Amygdala (tissue), 56 donors: ENCODE measurements at places on chromosomes 11 and 22.

DNA sequence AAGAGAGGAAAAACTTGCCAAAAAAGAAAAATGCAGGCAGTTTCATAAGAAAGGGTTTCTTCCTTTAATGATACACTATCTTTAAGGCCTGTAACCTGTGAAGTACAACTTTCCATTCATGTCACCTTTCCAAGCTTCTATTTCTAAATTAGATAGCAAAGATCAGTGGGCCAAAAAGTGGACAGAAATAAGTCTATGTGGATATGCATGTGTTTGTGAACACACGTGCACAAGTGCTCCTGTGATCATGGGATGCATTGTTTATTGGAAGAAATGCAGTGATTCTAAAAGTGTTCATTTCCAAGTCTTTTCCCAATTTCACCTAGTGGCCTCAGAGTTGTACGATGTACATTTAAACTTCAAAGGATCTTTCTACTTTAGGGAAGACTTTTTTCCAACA lies 230.0 kb upstream of the BLID start:
- DNase-seq, result no peak

GRCh38 chr11:121669422-121669821 lies 216.7 kb upstream of the SORL1-AS1 start:
- no peak for DNase-seq

DNA sequence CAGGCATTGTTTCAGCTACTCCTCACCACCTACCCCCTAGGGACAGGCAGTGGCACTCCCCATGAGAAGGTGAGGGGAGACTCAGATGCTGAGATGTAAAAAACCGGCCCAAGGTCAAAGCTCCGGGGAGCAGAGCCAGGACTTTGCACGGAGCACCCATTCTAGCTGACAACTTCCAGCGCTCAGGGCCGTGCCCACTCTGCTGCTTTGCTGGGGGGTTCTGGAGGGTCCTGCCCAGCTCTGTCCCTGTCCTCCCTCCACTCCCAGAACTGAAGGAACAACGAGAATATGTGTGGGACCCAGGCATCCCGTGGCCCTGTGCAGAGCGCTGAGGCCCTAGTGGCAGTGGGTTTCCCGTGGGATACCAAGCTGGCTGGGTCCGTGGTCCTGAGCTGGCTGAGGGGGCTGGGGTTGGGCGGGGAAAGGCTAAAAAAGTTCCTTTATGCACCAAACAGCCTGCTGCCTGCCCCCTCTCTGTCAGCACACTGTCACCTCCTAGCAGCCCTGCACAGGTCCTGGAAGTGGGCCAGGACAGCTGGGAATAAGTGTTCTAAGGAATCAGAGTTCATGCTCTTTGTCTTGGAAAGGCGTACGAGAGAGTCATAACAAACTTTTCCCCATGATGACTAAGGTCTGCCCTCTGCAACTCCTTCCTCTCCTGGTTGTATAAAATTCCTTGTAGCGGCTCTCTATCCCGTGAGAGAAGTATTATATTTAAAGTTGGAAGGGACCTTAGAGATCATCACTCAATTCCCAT lies 1.9 kb downstream of the MS4A10 start:
- DNase-seq, result no peak

DNA sequence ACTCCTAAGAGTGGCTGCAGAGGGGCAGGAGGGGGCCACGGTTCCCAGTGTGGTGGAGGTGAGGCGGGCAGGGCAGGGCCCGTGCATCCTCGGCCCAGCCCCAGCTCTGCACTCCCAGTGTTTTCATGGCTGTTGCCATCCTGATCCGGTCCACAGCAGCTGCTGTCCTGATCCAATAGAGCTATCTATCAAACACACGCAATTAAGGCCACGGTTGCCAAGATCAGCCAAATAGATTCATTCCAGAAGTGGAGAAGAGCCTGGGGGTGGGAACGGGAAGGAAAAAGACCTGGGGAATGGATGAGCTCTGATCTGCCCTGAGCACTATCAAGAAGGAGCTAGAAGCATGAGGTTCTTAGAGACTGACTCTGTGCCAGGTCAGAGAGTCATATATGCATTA lies 160.9 kb upstream of the SYT13 start:
- DNase-seq, result no peak

DNA sequence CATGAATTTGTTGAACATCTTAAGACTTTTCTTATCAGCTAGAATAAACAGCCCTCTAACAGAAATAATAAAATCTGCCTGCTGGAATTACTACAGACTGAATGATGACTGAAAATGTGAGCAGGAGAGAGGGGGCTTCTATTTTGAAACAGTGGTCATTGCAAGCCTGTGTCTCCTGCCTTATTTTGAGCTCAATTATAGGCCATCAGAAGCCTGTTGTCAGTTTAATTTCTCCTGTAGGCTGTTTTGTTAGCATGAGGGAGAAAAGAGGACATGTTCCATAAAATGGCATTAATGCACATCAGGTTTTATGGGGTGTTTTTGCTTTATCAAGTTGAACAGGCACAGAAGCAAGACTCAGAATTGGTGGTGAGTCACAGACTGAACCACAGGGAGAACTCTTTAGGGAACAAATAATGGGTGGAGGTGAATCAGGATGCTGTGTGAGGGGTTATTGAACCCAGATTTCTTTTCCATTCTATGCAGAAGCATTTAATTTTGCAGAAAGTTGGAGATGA lies 129.1 kb downstream of the PARVA start:
- no peak for DNase-seq

- DNase-seq, result no peak
Observed at GRCh38 chr11:8085011-8085645, 4.1 kb downstream of the TUB start.

DNA sequence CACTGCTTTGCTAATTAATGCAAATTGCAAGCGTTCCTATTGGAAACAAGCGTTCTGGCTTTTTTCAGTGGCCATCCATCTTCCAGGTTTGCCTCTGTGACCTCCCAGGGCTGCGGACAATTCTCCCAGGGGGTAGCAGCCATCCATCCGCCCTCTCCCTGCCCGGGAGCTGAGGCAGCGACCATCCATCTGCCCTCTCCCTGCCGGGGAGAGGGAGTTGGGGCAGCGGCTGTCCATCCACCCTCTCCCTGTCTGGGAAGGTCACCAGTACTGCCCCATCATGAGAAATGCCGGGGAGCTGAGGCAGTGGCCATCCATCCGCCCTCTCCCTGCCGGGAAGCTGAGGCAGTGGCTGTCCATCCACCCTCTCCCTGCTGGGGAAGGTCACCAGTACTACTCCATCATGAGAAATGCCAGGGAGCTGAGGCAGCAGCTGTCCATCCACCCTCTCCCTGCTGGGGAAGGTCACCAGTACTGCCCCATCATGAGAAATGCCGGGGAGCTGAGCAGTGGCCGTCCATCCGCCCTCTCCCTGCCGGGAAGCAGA lies 394.7 kb downstream of the BRD1 start:
- no peak for DNase-seq

GRCh38 chr11:34300926-34301295 lies 56.9 kb downstream of the ABTB2 start:
- DNase-seq, result no peak

- no peak for DNase-seq
Observed at GRCh38 chr11:2582351-2582945, 117.3 kb downstream of the KCNQ1OT1 start.

GRCh38 chr22:35593891-35594470 lies 23.1 kb downstream of the MB start:
- DNase-seq, result no peak

DNA sequence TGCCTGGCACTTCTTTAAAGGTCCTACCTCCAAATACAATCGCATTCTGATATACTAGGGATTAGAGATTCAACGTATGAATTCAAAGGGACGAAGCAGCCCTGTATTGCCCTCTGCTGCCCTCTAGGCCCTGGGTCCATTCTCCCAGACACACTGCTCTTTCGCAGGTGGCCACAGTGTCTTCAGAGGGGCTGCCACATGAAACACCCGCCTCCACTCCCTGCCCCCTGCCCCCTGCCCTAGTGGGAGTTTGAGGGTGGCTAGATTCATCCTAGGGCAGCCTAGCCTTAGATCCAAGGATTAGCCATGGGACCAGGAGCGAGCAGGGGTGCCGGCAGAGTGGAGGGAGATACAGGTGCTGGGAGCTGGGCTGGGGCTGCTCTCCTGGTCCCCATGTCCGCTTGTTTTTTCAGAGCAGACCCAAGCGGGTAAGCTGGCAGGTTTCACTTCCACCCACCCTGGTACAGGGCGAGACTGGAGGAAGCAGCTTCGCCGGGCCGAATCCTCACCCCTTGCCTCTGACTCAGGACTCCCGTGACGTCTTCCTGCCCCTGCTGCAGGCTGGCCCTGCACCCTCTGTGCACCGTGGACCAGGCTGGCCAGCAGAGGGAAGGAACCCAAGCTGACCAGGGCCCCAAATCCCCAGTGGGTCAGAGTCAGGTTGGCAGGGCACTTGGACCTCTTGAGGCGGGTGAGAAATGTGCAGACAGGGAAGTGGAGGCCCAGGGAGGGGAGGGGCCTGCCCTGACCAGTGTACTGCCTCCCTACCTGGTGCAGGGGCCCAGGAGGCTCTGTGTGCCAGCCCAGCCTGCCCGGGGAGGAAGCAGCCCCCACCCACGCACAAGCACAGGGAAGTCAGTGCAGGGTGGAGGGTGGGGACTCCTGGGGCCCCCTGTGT lies 28.4 kb upstream of the HMOX1 start:
- no peak for DNase-seq

GRCh38 chr11:64267207-64267945 lies 16.0 kb downstream of the PLCB3 start:
- no peak for DNase-seq

DNA sequence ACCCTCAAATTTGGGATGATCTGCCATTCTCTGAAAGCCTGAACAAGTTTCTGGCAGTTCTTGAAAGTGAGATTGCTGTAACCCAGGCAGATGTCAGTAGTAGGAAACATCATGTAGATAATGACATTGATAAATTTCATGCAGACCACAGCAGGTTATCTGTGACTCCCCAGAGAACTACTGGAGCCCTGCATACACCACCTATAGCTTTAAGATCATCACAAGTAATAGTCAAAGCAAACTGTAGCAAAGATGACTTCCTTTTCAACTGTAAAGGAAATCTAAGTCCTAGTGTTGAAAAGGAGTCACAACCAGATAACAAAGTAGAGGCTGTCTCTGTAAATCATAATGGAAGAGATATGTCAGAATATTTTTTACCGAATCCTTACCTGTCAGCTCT lies 31.0 kb downstream of the DDIAS start:
- no peak for DNase-seq

GRCh38 chr11:113587308-113587739 lies 112.1 kb upstream of the DRD2 start:
- no peak for DNase-seq

GRCh38 chr22:50252082-50253045 lies 1.3 kb upstream of the HDAC10 start:
- no peak for DNase-seq

DNA sequence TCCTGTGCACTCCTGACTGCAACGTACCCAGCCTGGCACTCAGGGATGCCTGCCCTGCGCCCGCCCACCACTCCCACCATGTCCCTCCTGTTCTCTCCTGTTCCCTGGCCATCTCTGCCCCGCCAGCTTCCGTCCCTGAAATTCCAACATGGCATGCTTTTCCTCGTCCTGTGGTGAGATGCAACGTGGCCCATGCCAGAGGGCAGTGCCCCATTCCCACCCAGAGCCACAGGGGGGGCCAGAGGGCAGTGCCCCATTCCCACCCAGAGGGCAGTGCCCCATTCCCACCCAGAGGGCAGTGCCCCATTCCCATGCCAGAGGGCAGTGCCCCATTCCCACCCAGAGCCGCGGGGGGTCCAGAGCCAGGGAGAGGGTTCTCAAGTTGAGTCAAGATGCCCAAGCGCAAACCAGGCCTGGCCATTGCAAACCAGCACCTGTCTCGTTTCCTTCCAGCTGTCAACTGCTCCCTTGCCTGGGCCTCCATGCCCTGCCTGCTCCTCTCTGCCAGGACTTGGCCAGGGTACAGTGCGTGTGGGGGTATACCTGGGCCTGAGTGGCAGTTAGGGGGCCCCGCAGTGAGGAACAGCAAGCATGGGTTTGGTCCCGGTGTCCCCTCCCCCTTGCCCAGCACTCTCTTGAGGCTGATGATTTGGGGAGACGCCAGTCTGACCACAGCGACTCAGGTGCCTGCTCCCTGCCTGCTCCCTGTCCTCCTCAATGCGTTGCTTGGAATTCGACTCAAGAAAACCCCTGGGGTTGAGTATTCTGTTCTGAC lies 14.6 kb downstream of the B3GAT1 start:
- no peak for DNase-seq

- no peak for DNase-seq
Observed at GRCh38 chr11:3983101-3983500, 111.5 kb upstream of the RRM1 start.

- no peak for DNase-seq
Observed at GRCh38 chr11:69536406-69536805, 54.9 kb downstream of the LINC01488 start.

GRCh38 chr11:113664069-113664980 lies 41.8 kb downstream of the TMPRSS5 start:
- no peak for DNase-seq

DNA sequence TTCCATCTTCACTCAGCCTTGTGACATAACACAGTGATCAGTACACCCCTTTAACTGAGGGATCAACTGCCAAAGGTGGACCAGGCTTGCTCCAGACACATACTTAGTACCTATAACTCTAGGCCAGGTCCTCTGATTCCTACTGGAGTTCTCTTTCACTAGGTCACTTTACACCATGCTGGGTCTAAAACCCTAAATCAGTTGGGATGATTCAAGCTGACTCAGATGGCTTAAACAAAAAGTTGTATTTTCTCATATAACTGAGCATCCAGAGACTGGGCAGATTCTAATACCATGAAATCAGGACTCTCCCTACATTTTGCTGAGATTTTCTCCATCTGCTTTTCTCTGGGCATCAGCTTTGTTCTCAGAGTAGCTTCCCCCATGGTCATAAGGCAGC lies 26.0 kb upstream of the FLI1 start:
- no peak for DNase-seq

GRCh38 chr22:39622881-39623367 lies 52.4 kb downstream of the CACNA1I start:
- DNase-seq, result no peak

GRCh38 chr22:48950151-48950915 lies 877.3 kb downstream of the BRD1 start:
- DNase-seq, result no peak

DNA sequence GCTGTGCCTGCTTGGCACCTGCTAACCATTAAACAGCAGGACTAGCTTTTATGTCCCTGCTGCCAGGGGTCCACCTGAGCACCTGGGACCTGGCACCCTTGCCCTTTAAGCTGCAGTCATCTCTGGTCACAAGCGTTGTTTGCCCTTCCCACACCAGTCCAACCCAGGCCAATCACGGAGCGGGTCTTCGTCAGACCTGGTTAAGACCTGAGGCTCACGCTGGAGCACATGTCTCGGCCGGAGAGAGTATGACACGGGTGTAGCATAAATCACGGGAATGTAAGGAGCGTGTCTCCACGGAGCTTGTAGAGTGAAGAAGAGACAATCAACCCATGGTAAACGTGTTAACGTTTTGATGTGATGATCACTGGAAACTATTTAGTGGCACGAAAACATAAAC lies 847.3 kb downstream of the BRD1 start:
- DNase-seq, result no peak

- DNase-seq, result no peak
Observed at GRCh38 chr11:75167617-75168016, 16.7 kb downstream of the SLCO2B1 start.
